ENCODE measurements at places on chromosomes 13 and 19. TPM values are rescaled to one million over a fixed set of nuclear protein-coding genes. Genes with fewer than 3 reads are reported as not detected.
A peak's percentile ranks its signal among the peaks of the same experiment; 100 is the strongest.

ANGPTL4 gene
- 51.8 TPM for total RNA-seq

DNA sequence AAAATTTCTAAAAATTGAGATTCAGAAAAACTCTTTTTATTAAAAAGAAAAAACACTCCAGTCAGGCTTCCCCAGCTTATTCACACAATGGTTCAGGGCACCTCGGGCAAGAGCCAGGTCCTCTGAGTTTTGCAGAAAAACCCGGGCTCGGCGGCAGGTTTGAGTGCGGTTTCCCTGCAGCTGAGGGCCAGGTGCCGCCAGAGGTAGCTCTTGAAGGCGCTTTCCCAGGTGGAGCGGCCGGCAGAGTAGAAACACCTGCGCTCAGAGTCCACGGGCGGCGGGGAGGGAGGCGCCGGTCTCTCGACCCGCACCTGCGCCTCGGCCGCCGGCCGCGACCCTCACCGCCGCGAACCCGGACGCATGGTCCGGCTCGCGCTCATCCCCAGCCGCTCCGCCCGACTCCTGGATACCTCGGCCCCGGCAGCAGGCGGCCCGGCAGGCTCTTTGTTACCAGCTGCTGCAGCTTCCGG, 444 bp downstream of the PROSER1 start:
- DNase-seq, result no peak

CYP4F2 gene
- 3.6 TPM for total RNA-seq

DNA sequence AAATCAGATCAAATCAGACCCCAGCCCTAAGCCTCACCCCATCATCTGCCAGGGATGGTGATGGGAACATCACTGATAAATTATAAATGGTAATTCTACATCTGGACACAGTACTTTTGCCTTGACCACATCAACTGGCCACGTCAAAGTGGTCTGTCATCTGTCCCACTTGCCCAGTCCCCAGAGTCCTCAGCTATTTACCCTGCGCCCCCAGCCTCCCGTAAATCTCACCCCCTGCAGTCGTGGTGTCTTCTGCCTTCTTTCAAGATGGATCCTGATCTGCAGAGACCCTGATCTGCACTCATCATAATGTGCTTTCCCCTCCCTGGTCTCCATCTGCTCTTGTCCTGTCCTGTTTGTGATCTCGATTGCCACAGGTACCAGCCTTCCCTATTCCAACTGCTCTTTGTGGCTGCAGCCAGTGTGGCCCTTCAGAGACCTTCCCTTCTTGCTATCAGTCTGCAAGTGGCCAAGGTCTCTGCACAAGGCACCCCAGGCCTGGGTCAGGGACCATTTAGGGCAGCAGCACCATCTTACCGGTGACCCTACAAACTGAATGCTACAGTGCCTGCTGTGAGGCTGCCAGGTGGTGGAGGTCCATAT, 26.7 kb upstream of the POP4 start:
- DNase-seq, result peak; percentile 18

- no peak for DNase-seq
Observed at GRCh38 chr13:39982745-39983144, 327.3 kb downstream of the COG6 start.

COL4A1 gene
- total RNA-seq, result 105 TPM

PLPPR3 gene
- total RNA-seq, result not detected

LRP3 gene
- 21.4 TPM for total RNA-seq

DNA sequence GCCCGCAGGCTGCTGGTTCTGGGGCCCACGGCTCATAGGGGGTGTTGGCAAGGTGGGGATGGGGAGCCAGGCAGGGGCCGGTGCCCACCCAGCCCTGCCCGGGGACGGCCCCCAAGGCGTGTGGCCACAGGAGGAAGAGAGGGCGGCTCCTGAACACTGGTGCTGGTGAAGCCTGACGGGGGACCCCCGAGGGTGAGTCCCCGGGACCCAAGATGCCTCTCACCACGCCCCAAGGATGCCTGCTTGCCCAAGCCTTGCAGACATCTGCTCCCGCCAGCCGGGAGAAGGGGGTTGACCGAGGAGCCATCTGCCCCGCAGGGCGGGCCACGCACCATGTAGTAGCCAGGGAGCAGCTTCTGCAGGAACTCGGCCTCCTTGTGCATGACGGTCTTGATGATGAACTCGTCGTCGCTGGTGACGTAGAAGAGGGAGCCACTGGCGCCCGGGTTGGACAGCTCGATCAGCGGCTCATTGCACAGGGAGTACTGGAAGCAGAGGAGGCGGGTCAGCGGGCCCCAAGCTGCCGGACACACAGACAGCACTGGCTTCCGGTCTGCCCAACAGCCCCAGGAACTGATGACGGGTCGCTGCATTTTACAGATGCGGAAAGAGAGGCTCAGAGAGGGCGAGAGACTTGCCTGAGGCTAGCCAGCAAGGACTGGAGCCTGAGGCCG, 29.6 kb upstream of the CACTIN start:
- DNase-seq, result no peak

DNA sequence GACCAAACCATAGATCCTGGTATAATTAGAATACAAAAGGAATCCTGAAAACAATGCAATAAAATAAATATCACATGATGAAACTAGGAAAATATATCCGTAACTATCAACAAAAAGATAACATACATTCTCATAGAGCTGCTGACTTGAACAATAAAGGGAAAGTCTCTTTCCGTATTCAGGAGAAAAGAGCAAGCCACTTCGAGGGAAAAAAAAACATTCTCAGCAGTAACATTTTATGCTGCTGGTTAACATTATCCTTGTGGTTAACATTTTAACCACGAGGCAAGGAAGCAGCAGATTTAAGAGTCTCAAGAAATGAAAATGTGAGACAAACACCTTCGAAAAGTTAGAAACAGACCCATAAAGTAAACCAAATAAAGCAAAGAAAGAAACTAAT, 25.8 kb downstream of the NALCN start:
- DNase-seq, result no peak

GRCh38 chr19:55261671-55262126, 2.9 kb upstream of the PPP6R1 start:
- no peak for DNase-seq

GRCh38 chr13:70336866-70337265, 228.6 kb upstream of the KLHL1 start:
- DNase-seq, result no peak

- DNase-seq, result peak; percentile 46
Observed at GRCh38 chr13:24671386-24672113, 8.7 kb upstream of the ATP12A start.

NEK5 gene
- 0.15 TPM for total RNA-seq

- DNase-seq, result no peak
Observed at GRCh38 chr13:71877256-71877653, 10.3 kb upstream of the DACH1 start.

DMKN gene
- total RNA-seq, result 6,572 TPM

MOB3A gene
- total RNA-seq, result 40.5 TPM

DNA sequence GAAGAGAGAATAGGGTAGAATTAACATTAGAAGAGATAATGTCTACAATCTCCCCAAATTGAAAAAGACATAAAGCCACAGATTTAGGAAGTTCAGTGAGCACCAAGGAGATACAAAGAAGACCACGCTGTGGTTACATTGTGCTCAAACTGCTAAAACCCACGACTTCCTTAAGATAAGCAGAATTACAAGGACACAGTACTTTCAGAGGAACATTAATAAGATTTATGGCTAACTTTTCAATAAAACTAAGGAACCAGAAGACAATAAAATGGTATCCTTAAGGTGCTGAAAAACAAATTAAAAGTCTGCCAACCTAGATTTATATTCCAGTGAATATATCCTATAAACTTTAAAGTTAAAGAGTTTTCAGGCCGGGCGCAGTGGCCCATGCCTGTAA, 7.4 kb upstream of the IL17D start:
- no peak for DNase-seq
